Type B pancreatic cell (in vitro differentiated cells): ENCODE measurements at places on chromosomes 13 and 19.

DNA sequence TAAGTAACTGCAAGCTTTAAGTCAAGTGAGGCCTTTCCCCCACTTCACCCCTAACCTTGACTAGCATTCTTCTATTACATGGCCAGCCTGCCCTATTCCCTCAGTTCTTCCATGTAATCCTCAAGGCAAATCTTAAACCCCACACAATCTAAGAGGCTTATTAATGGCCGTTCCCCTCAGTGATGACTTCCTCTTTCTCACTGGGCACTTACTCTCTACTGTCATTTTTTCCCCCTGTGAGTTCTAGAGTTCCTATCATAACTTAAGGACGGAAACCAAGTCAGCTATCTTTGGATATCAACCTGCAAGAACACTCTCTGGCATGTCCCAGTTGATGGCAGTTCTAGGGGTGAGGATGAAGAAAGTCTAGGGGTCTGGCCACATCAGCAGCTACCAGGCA is 131.2 kb downstream of the DCLK1 start:
- no peak for DNase-seq

- no peak for DNase-seq
Measured at GRCh38 chr13:43744261-43745031, 42.3 kb downstream of the ENOX1 start.

DNA sequence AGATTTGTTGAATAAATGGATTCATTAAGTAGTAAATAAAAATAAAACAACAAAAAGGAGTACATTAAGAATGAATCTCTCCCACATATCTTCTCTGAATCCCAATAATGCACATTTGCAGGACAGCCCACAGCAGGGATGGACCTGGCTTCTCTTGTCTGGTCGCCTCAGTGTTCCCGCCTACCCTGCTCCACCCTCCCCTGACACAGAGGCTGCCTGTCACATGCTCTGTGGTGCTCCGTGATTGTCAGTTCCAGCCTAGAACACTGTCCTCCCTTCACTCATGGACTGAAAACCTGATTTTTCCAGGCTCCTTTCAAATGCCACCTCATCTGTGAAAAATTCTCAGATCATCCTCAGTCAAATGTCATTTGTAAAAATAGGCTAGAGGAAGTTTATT is 94.5 kb upstream of the GPR12 start:
- DNase-seq = no peak

GRCh38 chr19:51503896-51504295 is 2.3 kb upstream of the SIGLEC12 start:
- no peak for DNase-seq

- DNase-seq = peak; percentile 63
Measured at GRCh38 chr13:113126265-113127150, 3.9 kb downstream of the F10 start.

GRCh38 chr13:25157681-25158080 is 14.4 kb downstream of the AMER2 start:
- no peak for DNase-seq

GRCh38 chr13:30303269-30303668 is 4.1 kb downstream of the KATNAL1 start:
- no peak for DNase-seq

- no peak for DNase-seq
Measured at GRCh38 chr13:49258089-49258796, 10.5 kb downstream of the CDADC1 start.

DNA sequence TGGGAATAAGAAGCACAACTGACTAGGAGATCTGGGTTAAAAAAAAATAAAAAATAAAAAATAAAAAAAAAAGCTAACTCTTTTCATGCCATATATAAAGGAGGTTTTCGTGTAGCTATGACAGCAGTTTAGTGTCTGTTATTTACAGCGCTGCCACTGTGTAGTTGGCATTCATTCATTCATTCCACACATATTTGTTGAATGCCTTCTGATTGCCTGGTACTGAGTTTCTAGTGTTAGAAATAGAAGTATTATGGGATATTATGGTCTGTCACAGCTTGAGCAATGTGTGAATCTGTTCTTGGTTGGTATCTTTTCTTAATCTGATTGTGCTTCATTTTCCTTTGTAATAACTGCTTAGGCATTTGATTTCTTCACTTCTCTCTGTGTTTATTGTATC is 237.4 kb downstream of the NBEA start:
- no peak for DNase-seq

GRCh38 chr13:112968380-112968909 is 569 bp upstream of the MCF2L start:
- DNase-seq = no peak

DNA sequence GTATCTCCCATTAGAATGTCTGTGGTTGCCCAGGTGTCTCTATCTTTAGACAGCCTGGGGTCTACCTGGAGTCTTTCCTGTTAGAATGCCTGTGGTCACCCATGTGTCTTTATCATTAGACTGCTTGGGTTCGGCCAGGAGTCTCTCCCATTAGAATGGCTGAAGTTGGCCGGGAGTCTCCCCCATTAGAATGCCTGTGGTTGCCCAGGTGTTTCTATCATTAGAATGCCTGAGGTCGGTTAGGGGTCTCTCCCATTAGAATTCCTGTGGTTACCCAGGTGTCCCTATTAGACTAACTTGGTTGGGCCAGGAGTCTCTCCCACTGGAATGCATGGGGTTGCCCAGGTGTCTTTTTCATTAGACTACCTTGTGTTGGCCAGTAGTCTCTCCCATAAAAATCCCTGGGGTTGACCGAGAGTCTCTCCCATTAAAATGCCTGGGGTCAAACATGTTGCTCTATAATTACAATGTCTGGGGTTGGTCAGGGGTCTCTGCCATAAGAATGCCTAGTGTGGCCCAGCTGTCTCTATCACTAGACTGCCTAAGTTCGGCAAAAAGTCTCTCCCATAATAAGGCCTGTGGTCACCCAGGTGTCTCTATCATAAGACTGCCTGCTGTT is 1448.7 kb downstream of the UQCRFS1 start:
- DNase-seq = no peak

DNA sequence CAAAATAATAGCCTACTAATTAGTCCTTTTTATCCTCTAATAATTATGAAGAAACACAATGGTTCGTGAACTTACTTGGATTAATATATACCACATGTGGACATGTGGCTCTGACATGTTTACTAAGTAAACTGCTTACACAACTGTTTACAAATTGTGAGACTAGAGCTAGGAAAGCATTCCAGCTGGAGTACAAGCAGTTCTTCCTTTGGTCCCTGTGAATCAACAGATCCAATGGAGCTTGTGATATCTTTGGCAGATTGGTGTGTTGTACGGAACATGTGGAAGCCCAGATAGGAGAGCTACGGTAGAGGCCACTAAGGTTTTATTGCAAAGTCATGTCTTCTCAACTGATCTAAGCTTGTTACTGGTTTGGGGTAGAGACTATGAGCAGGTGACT is 145.5 kb upstream of the SPRY2 start:
- no peak for DNase-seq

DNA sequence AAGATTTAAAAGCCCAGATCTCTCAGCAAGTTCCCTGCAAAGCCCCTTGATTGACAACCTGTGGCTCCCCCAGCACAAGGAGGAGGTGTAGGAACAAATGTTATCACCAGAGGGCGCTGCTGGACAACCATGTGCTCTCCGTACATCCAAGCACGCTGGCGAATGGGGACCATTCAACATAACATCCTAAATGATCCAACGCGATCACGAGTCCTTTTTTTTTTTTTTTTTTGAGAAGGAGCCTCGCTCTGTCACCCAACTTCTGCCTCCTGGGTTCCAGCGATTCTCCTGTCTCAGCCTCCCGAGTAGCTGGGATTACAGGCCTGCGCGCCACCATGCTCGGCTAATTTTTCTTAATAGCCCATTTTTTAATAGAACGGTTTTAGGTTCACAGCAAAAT is 52.0 kb downstream of the NWD1 start:
- DNase-seq = peak; percentile 81

DNA sequence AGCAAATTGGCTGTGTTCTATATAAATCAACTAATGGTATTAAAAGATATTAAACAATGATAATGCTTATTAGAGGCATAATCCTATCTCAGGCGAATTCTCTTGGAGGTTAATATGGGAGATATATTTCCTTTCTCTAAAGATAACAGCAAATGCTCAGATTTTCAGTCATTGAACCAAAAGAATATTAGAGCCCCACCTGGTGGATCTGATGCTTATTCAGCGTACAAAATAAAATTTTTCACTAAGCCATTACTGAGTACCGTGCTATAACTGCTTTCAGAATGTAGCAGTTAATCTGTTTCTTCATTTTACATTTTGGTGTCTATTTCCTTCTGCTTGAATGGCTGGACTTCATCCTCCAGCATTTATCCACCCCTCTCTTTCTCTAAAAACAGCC is 143.3 kb upstream of the IPO5 start:
- no peak for DNase-seq

- no peak for DNase-seq
Measured at GRCh38 chr19:21705393-21705792, 62.0 kb downstream of the ZNF100 start.

GRCh38 chr19:11005521-11005920 is 44.7 kb downstream of the SMARCA4 start:
- DNase-seq = no peak

GRCh38 chr19:3653865-3654513 is 27.4 kb upstream of the CACTIN start:
- DNase-seq = no peak

- DNase-seq = no peak
Measured at GRCh38 chr13:107450931-107451330, 764.4 kb downstream of the LIG4 start.
